ENCODE measurements at places on chromosomes 6 and 20. TPM values are rescaled to one million over a fixed set of nuclear protein-coding genes. Genes with fewer than 3 reads are reported as not detected.

DNA sequence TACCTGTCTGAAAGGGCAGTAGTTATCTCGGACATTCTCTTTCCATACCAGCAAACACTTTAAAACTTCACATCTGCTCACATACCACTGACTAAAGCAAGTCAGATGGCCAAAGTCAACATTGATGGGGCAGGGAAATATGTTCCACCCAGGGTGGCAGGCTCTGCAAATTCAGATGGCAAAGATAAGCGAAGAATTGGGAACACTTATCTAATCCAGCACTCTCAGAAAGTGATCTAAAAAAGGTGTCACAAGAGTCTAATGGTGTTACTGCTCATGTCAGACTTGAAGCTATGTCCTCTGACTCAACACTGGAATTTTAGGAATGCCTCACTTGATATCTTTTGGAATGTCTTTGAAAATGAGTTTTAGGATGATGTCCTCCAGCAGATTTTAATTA is 1086.2 kb downstream of the KIF16B start:
- DNase-seq: no peak
- no peaks in the 10 kb centered on the region for H3K4me1 ChIP-seq
- H3K4me3 ChIP-seq: no peak overlapping the region
- no peaks in the 10 kb centered on the region for H3K36me3 ChIP-seq

The IL17A gene
- total RNA-seq: not detected

DNA sequence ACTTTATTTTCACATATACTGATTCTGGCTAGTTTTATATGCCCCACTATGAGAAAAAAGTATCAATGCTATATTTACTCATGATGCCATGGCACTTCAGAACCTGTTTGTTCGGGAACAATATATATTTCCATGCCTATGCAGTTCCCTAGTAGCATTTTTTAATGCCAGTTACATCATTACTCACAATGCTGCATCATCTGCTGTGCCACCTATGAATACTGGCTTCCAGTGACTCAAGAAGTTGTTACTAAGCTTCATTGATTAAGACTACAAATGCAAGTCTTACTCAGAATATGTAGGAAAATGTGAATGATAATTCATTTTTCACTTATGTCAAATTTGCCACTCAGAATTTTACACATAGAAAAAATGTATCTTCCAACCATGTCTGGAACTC is 97.9 kb downstream of the MAFB start:
- no peaks in the 10 kb centered on the region for H3K4me1 ChIP-seq
- no peaks in the 10 kb centered on the region for H3K27me3 ChIP-seq
- H3K27ac ChIP-seq: no peak overlapping the region
- no peak overlapping the region for H3K4me3 ChIP-seq
- no peak for DNase-seq

- H3K4me3 ChIP-seq: no peak overlapping the region
- no peaks in the 10 kb centered on the region for H3K27me3 ChIP-seq
- H3K36me3 ChIP-seq: no peaks in the 10 kb centered on the region
- H3K27ac ChIP-seq: no peak overlapping the region
- no peak for DNase-seq
These were observed 10.4 kb downstream of the CHRNA4 start for GRCh38 chr20:63350597-63351325.

The RFX6 gene
- not detected for total RNA-seq

The KIAA1755 gene
- total RNA-seq: 1.4 TPM

The FAM209A gene
- not detected for total RNA-seq

The SAPCD1 gene
- 1.3 TPM for total RNA-seq

GRCh38 chr6:44050872-44051505 is 76.3 kb downstream of the MRPL14 start:
- no peak overlapping the region for H3K27ac ChIP-seq
- H3K27me3 ChIP-seq: no peaks in the 10 kb centered on the region
- no peak overlapping the region for H3K4me3 ChIP-seq
- H3K4me1 ChIP-seq: no peaks in the 10 kb centered on the region
- no peaks in the 10 kb centered on the region for H3K36me3 ChIP-seq

DNA sequence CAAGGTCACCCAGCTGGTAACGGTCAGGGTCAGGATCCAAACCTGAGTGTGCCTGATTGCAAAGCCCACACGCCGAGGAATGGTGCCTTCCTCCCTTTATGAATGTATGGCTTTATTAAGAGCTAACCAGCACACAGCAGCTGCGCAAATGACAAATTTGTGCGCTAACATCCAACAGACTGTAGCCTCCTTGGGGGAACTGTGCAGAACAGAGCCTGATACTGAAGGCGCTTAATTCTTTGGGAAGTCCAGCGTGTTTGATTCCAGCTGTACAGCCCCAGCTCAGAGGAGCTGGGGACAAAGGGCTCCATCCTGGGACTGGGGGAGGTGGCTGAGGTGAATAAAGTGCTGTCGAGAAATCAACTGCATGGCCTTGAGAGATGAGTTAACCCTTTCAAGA is 75.7 kb upstream of the JARID2 start:
- H3K4me3 ChIP-seq: no peak overlapping the region
- H3K27me3 ChIP-seq: no peaks in the 10 kb centered on the region
- no peak for DNase-seq
- H3K36me3 ChIP-seq: no peaks in the 10 kb centered on the region
- no peak overlapping the region for H3K27ac ChIP-seq
- no peaks in the 10 kb centered on the region for H3K4me1 ChIP-seq

DNA sequence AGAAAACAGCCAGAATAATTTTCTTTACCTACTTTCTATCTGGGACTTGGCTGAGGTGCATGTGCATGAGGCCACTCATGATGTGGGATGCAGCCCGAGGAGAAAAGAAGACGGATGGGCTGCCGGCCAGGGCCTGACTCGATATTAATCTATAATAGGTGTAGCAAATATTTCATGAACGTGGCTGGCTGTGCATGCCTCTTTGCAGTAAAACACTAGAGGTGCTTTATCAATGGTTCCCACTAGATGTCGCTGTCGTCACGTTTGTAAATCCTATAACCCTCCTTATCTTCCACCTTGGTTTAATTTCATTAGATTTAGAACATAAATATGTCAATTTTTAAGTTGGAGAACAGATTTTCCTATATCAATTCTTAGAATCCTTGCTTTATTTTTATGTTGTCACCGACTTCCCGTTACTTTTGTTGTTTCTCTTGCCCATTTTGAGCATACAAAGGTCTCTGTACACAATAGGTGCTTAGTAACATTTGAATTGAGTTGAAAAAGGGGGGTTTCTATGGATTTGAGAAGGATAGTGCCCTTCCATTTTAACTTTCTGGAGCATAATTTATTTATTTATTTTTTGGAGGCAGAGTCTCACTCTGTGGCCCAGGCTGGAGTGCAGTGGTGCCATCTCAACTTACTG is 19.6 kb upstream of the FERMT1 start:
- no peak overlapping the region for H3K27ac ChIP-seq
- no peaks in the 10 kb centered on the region for H3K4me1 ChIP-seq
- H3K4me3 ChIP-seq: no peak overlapping the region
- DNase-seq: no peak
- no peaks in the 10 kb centered on the region for H3K36me3 ChIP-seq
